ENCODE measurements at places on chromosomes 5 and 9.

DNA sequence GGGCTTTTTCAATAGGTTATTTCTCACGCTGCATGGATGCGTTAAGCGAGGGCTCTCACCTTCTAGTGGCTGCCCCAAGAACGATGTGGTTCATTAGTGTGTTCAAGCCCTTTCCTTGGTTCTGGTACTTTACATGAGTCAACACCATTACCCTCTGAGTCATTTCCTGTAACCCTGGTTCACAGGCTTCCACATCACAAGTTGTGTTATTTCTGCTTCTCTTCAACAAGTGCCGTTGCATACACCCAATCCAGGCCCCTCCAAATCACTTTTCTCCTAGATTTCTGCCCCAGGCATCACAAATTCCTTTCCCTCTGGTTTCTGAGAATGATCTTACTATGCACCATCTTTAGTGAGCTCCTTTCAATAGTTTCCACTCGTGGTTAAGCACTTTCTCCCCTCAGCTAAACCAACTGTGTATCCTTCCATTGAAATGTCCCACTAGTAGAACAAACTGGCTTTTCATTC is 69.5 kb upstream of the RAD23B start:
- peak; percentile 37 for DNase-seq

- DNase-seq: no peak
Measured at GRCh38 chr9:76644171-76644570, 120.1 kb upstream of the PCA3 start.

DNA sequence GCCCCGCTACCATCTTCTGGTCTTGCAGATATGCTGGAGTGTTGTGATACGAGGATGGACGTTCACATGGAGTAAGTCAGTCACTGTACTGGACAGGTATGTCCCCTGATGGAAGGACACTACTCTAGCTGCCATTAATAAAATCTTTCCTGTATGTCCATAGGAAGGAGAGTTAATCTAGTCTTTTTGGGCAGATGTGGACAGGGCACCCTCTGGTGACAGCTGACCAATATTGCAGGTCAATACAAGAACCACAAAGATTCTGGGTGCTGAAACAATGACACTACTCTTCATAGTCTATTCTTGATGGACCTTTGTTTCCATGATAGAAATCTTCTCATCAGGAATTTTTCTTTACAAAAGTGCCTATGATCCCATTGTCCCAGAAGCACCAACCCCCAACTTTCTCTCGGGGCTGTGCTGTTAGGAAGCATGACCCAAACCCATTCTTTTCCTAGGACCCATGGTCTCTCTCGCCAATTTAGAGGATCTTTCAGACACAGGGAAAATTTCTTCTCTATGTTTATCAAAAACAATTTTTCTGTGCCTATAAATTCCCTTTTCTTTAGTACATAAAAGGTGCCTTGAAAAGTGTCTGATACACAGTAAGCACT is 376.9 kb downstream of the DTWD2 start:
- no peak for DNase-seq

- no peak for DNase-seq
Measured at GRCh38 chr5:54671111-54671531, 153.6 kb downstream of the SNX18 start.

DNA sequence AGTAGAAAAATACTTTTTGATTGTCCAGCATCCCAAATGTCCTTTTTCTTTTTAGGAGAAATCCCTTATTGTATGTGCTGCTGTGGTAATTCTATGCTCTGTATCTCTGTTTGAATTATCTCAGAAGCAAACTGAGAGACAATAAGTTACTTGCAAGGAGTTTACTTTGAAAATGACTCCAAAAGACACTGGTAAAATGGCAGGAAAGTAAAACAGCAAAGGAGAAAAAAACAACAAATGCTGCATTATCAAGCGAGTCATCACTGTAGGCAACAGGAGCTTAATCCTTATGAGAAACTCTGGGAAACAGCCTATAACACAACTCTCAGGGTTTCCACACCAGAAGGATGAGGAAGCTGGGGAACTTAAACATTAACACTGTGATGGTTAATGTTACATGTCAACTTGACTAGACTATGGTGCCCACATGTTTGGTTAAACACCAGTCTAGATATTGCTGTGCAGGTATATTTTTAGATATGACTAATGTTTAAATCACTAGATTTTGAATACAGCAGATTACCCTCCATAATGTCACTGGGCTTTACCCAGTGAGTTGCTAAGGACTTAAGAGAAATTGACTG is 92.6 kb upstream of the GAS1 start:
- no peak for DNase-seq

DNA sequence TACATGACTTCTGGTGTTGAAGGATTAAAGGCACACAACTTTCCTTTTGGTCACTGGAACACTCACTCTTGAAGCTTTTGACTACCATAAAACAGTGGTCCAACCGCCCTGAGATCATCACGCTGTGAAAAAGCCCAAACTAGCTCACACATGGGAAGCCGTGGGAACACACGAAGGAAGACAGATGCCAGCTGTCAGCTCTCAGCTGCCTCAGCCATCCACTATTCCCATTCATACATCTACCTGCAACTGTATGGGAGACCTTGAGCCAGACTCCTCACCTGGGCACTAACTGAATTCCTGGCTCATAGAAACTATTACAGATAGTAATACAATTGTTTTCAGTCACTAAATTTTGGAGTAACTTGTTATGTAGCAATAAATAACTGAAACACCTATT is 246.1 kb downstream of the MSX2 start:
- no peak for DNase-seq

DNA sequence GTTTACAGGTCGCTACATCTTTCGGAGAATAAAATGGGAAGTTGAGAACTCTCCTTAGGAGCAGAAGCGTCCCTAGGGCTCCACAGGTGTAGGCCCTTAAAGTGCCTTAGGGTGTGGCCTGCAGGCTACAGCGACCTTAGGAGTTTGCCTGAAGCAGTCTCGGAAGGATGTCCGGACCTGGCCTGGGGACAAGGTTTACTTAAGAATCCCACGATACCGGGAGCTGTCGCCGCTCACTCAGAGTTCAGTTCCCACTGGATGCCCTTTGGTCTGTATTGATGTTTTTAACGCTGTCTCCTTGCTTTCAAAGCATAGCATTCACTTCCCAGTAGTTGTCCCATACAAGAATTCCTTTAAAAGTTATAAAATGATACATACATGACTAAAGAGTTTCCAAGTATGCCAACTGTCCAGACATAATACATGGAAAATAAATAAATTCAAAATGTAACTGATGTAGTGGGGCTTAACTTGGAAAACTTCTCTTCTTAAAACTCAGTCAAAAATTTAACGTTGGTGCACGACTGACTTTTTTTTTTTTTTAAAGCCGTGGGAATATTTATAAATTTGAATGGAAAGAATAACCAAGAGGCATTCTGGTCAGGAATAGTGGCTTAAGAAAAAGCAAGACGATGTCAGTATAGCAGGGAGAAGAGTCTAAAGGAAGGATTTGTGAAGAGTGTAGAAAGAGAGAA is 848 bp downstream of the RAD50 start:
- no peak for DNase-seq

- DNase-seq: no peak
Measured at GRCh38 chr5:159928122-159928909, 12.0 kb downstream of the ADRA1B start.

DNA sequence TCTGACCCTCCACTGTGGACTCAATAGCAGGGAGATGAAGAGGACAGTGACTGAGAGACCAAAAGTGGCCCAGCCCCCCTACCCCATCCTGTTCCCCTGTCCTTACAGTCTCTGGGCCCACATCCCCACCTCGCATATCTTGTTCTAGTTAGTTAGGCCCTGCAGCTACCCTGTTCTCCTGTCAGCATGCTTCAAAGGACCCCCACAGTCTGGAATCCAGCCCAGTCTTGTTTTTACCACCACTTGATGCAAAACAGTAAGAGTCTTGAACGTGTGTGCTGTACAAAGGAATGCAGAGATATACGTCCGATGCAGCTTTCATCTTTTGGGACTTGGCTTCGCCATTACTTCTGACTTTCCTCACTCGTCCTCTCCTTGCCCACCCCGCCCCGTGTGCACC is 12.2 kb upstream of the POMT1 start:
- DNase-seq: no peak

- DNase-seq: no peak
Measured at GRCh38 chr5:113172231-113172826, 195.7 kb downstream of the DCP2 start.

- DNase-seq: no peak
Measured at GRCh38 chr9:81653240-81653639, 36.1 kb downstream of the TLE1 start.

GRCh38 chr5:107666051-107666655 is 4.6 kb downstream of the EFNA5 start:
- no peak for DNase-seq

DNA sequence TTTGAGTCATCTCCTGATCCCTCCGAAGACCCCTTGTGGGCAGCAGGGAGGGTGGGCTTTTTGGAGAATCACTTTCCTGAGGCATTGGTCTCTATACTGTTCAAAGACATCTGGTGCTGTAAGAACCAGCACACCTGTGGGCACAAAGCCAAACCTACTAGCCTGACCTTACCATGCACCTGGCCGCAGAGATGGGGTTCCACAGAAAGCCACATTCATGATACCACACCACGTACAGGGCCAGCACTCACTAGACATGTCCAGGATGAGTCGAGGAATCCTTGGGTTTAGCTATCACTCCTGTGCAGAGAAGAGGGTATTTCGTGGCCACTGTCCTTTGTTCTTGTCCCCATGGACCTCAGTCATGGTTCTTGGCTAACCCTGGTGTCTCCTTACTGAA is 203.4 kb downstream of the CACNA1B start:
- DNase-seq: peak; percentile 5

GRCh38 chr9:95092262-95093072 is 225.0 kb downstream of the FANCC start:
- no peak for DNase-seq

- no peak for DNase-seq
Measured at GRCh38 chr9:136915632-136916329, 28.8 kb downstream of the FBXW5 start.

GRCh38 chr9:110850401-110851135 is 182.0 kb downstream of the MUSK start:
- DNase-seq: no peak

DNA sequence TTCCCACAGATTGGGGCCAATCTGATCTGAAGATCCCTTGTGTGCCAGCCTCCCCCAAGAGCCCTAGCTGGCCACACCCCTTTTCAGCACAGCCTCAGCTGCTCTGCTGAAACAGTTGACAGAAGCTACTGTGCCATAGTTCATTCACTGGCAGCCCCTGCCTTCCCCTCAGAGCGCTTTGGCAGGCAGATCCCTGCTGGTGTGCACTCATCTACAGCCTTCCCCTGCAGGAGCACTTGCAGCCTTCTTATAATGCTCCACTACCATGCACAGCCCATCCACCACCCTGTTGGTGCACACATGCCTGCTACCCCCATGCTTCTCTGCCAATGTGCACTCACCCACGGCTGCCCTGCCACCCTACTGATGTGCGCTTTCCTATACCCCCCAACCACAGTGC is 471.3 kb downstream of the MTRR start:
- no peak for DNase-seq

DNA sequence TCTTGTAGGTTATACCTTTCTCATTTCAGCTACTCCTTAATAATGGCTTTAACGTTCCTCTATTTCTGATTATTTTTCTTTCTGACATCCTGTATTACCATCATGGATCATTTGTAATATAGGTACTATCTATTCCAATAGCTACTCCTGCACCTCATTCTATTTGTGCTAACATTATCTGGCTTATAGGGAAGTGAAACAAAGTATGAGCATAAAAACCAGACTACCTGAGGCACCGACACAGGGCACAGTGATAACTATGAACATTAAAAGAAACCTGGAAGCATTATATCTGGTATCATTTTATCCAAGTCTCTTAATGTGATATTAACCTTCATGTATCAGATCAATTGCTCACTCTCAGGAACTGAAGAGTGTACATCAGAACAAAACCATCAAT is 407.3 kb downstream of the DMRT2 start:
- no peak for DNase-seq

GRCh38 chr9:136754059-136754572 is 3.9 kb downstream of the LCN8 start:
- no peak for DNase-seq

GRCh38 chr9:38086496-38086895 is 17.5 kb upstream of the SHB start:
- DNase-seq: no peak

- no peak for DNase-seq
Measured at GRCh38 chr5:62312674-62313073, 6.7 kb downstream of the KIF2A start.

DNA sequence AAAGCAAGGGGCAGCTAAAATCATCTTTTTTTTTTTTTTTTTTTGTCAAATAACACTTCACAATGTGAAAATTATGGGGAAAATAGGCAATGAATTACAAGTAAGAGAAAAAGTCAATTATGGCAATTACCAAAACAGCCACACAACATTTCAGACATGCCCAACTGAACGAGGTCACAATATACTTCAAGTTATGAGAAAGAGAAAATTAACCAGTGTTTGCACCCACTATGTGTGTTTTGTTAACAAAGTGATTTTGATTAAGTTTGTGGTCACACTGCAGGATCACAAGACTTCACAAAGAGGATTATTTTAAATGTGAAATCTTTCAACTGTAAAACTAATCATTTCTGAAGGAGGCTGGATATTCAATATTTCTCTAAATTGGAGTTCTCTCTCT is 1032.8 kb upstream of the DMAC1 start:
- no peak for DNase-seq

GRCh38 chr9:121708768-121709488 is 57.5 kb downstream of the DAB2IP start:
- no peak for DNase-seq

DNA sequence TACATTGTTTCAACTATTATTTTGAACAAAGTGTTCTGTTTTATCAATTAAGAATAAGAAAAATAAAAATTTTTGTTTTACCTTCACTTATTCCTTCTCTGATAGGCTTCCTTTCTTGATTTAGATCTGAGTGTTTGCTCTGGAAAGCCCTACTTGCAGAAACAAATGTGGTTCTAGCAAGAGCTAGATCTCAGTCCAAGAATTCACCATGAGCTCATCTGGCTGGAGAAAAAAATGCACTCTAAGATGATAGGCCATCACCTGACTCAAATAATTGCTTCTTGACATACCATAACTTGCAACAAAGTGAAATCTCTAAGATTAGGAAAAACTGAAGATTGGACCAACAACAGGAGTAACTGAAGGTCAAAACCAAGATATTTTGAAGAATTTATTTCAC is 6.3 kb upstream of the RLN2 start:
- no peak for DNase-seq

DNA sequence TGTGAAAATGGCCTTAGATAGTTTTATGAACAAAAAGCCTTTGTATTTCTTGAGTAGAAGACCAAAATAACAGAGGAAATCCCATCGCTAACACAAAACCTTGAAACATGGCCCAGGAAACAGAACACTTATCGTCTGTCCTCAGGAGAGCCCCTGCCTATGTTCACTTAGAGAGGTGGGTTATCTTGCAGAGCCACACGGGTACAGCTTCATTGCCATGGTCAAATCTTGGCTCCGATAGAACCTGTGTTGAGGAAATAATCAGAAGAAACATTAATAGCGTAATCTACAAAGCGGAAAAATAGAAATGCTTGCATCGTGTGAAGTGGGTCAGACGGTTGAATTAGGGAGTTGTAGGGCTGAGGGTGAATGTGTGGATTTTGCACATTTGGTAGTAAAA is 216.1 kb downstream of the MAST4 start:
- no peak for DNase-seq

- no peak for DNase-seq
Measured at GRCh38 chr9:84860249-84861115, 191.0 kb downstream of the NTRK2 start.

- no peak for DNase-seq
Measured at GRCh38 chr5:43567967-43568366, 11.1 kb upstream of the PAIP1 start.

Measured in activated T-cell treated with anti-CD3 and anti-CD28 coated beads, Interleukin-2, amount 50 U/mL, for 48 hours (primary cell).